ENCODE measurements at places on chromosomes 16 and 17.
A peak's percentile ranks its signal among the peaks of the same experiment; 100 is the strongest.

DNA sequence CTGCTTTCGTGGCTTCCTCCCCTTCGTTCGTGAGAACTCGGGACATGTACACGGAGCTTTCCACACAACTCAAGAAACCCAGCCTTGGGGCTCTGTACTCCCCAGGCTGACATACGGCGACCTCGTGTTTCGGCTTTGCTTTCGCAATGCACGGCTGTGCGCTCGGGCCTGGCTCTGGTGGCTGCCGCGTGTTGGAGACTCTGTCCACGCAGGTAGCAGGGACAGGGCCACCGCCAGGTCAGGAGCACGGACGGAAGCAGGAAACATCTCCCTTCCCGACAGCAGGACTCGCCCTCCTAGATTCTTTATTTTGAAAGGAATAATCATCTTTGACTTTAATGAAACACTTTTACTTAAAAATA lies 17.3 kb downstream of the UTS2R start:
- no peak for DNase-seq

- DNase-seq: no peak
Observed at GRCh38 chr17:6862122-6862521, 30.6 kb upstream of the TEKT1 start.

DNA sequence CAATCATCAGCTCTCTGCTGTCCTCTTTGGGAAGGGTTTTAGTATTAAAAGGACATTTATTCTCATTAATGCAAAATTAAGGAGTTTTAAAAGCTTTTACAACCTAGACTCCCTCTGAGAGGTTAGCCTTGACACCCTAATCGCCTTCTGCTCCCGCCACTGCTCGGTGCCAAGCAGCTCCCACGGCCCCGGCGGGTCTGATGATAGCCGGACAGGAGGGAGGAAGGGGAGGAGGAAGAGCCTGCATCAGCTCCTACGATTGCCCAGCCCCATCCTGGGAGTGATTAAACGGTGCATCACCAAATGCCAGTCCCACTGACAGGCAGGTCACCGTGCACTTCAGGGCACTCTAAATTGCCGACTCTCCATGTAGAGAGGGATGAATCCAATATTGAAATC lies 8.3 kb downstream of the SHPK start:
- no peak for DNase-seq

- DNase-seq: no peak
Observed at GRCh38 chr16:87264634-87265033, 52.6 kb downstream of the C16orf95 start.

DNA sequence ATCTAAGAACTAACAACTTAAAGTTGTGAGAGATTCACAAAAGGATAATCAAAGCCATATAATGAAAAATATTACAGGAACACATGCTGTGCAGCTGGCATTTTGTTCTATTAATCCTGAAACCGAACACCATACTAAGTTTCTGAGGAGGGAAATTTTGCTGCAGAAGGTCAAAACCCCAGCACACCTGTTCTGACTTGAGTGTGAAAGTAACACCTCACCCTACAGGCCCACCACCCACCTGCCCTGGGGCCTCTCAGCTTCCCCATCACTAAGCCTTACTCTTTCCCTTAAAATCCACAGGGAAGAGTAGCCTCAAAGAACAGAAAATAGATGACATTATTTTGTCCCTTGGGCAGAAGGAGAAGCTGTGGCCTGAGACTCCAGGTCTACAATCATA lies 44.8 kb downstream of the STAT5A start:
- DNase-seq: no peak

DNA sequence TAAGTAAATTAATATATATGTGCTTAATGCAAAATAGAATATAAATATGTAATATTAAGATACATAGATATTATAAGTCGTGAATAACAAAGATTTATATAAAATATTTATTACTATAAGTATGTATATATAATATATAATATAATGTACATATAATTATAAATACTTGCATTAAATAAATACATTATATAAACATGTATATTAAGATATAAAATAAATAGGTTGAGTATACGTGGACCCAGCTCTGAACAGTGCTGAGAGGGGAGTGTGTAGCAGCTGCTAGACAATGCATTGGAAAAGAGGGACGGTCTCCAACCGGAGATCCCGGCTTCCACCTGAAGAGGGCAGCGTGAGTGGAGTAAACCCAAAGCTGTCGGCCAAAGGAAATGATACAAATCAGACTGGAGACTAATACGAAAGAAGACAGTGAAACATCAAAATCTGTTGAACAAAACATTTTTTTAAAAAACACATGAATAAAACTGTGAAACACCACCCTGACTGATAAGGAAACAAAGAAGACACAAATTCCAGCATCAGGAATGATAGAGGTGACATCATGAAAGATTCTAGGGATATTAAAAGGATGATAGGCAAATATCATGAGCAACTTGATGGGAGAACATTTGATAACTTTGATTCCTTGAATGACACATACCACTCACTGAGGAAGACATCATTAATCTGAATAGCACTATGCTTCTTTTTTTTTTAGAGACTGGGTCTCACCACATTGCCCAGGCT lies 125.4 kb upstream of the CHMP6 start:
- peak; percentile 80 for DNase-seq

GRCh38 chr17:78294776-78295175 lies 63.3 kb downstream of the TMEM235 start:
- no peak for DNase-seq

DNA sequence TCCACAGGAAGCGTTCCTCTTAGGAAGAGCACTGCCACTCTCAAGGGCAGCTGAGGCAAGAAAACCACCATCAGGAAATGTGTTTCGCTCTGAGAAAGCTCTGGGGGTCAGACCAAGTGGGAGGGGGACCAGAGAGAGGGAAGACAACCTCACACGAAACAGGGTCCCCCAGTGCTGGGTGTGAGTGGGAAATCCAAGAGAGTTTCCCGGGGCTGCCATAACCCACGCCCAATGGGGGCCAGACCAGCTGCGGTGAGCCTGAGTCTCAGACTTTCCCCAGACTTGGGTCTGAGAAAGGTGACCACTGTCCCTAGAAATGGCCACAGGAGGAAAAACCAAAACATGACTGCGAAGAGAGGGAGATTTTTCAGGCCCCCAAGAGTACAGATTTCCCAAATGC lies 14.5 kb downstream of the DNAH17 start:
- no peak for DNase-seq

Measured in hematopoietic multipotent progenitor cell treated with erythropoietin and hydrocortisone succinate and interleukin-3 and kit ligand, for 6 days (in vitro differentiated cells).